ENCODE measurements at places on chromosomes 4 and X.

- no peak for DNase-seq
These were observed 7.4 kb upstream of the SMS start for GRCh38 chrX:21933077-21933476.

GRCh38 chr4:155073852-155074251, 134.6 kb upstream of the NPY2R start:
- DNase-seq: no peak

- DNase-seq: no peak
These were observed 119.8 kb downstream of the AGTR2 start for GRCh38 chrX:116290359-116290758.

- no peak for DNase-seq
These were observed 804.5 kb downstream of the C4orf33 start for GRCh38 chr4:129900430-129900953.

GRCh38 chr4:889516-889915, 42.6 kb downstream of the GAK start:
- DNase-seq: no peak

- no peak for DNase-seq
These were observed 70.2 kb downstream of the CLDN22 start for GRCh38 chr4:183249854-183250253.

GRCh38 chrX:77493677-77494553, 46.7 kb downstream of the FGF16 start:
- DNase-seq: no peak

GRCh38 chr4:98510757-98511517, 147.5 kb downstream of the TSPAN5 start:
- DNase-seq: no peak
